ENCODE measurements at places on chromosomes 2 and 18. TPM values are rescaled to one million over a fixed set of nuclear protein-coding genes. Genes with fewer than 3 reads are reported as not detected.

DNA sequence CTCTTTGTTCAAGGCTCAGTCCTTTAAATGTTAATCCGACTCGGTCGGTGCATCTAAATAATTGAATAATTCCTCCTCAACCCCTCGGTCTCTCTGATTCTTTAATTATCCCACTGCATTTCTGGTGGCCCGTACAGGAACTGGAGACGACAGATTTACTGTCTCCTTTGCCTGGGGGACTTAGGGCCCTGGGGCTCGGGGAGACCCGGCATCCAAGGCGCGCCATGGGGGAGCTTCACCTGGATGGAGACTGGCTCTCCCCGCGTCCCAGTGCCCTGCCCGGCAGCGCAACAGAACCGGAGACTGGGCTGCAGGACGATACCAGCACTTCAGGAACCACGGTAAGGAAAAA lies 47.7 kb upstream of the SELENOI start:
- H3K27ac ChIP-seq: no peak overlapping the region
- H3K4me3 ChIP-seq: no peak overlapping the region
- no peaks in the 10 kb centered on the region for H3K36me3 ChIP-seq
- H3K4me1 ChIP-seq: no peaks in the 10 kb centered on the region

- no peaks in the 10 kb centered on the region for H3K36me3 ChIP-seq
- no peak for DNase-seq
- H3K27me3 ChIP-seq: peaks cover 3% of the 10 kb centered on the region
- peak overlapping the region; percentile 67 for H3K27ac ChIP-seq
- peak overlapping the region; percentile 80 for H3K4me3 ChIP-seq
Measured at GRCh38 chr18:830315-830901, 18.4 kb upstream of the YES1 start.

- H3K27me3 ChIP-seq: no peaks in the 10 kb centered on the region
- no peak overlapping the region for H3K4me3 ChIP-seq
- no peak overlapping the region for H3K27ac ChIP-seq
- no peaks in the 10 kb centered on the region for H3K36me3 ChIP-seq
Measured at GRCh38 chr2:200435379-200435778, 74.5 kb downstream of the KCTD18 start.

- H3K27me3 ChIP-seq: no peaks in the 10 kb centered on the region
- H3K4me1 ChIP-seq: no peaks in the 10 kb centered on the region
- H3K27ac ChIP-seq: no peak overlapping the region
- H3K36me3 ChIP-seq: peaks cover 9% of the 10 kb centered on the region
- H3K4me3 ChIP-seq: no peak overlapping the region
Measured at GRCh38 chr2:50658883-50659282, 373.0 kb downstream of the NRXN1 start.

Gene MC5R
- total RNA-seq: not detected

Gene CPO
- total RNA-seq: not detected

Gene CYRIA
- total RNA-seq: 5.1 TPM

Gene UGT1A3
- not detected for total RNA-seq

Gene KLHL41
- total RNA-seq: not detected
